Foreskin keratinocyte (primary cell): ENCODE measurements at places on chromosomes 1 and 21. TPM values are rescaled to one million over a fixed set of nuclear protein-coding genes. Genes with fewer than 3 reads are reported as not detected.

SNX7 gene
- 40.1 and 40.9 TPM in 2 replicates for total RNA-seq

MRPS21 gene
- total RNA-seq: 60.0 and 60.1 TPM in 2 replicates

ERICH3 gene
- not detected in 2 replicates for total RNA-seq

OR10Z1 gene
- total RNA-seq: not detected in 2 replicates

HRNR gene
- total RNA-seq: not detected in 2 replicates

CACNA1S gene
- total RNA-seq: not detected in 2 replicates

TENT5C gene
- total RNA-seq: 0.07 and 0.11 TPM in 2 replicates

CFAP57 gene
- total RNA-seq: 0.82 and 0.92 TPM in 2 replicates

ADORA1 gene
- total RNA-seq: 0.21 and 0.71 TPM in 2 replicates

CELA3B gene
- not detected in 2 replicates for total RNA-seq

C8B gene
- not detected in 2 replicates for total RNA-seq

FCGR2B gene
- not detected in 2 replicates for total RNA-seq
